ENCODE measurements at places on chromosomes 1 and 21.

- DNase-seq: no peak
These were observed 128.9 kb downstream of the SIK1 start for GRCh38 chr21:43297989-43298388.

DNA sequence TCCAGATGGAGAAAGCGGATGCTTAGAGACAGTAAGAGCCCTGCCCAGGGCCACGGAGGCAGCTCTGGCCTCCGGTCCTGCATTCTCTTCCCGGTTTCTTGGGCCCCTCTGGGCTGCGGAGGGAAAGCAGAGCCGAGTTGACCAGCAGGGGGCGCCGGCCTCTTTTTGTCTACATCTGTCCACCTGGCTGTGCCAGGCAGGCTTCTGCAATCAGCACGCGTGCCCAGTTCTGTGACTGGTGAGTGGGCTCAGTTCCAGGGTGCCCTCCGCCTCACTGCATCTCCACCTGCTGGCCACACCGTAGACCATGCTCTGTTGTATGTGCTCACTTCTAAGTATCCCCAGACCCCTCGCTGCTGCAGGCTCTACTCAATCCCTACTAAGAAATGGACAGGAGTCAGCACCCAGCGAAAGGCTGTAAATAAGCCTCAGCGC lies 6.7 kb upstream of the HUNK start:
- DNase-seq: peak; percentile 69

DNA sequence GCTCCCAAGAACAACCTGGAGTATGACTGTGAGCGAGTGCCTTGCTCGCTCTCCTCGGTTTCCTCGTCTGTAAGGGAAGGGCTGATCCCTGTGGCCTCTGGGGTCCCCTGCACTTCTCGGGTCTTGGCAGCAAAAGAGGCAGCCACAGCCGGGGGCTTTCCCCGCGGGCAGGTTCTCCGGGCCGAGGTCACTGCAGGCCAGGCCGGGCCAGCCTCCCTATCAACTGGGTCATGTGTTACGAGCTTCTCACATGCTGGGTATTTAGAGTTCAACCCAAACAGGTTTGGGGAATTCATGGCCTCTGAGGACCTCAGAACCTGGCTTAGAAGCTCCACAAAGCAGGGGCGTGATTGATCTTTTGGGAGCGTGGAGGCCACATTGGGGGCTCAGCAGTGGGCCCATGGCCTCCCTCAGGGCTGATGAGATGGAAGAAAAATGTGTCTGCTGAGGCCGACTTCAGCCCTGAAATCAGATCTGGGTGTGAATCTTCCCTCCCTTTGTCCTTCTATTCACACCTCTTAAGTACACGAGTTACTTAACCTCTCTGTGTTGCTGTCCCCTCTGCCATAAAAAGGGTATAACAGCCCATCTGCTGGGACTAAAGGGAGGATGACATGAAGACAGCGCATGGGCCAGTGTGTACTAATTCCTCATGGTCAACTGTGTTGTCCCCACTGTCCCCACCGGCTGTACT lies 103.7 kb downstream of the PRDM2 start:
- no peak for DNase-seq

- DNase-seq: no peak
These were observed 20.9 kb upstream of the RNF11 start for GRCh38 chr1:51215169-51215568.

GRCh38 chr1:159849626-159850366 lies 12.7 kb downstream of the VSIG8 start:
- DNase-seq: peak; percentile 77

- no peak for DNase-seq
These were observed 9.7 kb downstream of the KHDRBS1 start for GRCh38 chr1:32023351-32023750.

DNA sequence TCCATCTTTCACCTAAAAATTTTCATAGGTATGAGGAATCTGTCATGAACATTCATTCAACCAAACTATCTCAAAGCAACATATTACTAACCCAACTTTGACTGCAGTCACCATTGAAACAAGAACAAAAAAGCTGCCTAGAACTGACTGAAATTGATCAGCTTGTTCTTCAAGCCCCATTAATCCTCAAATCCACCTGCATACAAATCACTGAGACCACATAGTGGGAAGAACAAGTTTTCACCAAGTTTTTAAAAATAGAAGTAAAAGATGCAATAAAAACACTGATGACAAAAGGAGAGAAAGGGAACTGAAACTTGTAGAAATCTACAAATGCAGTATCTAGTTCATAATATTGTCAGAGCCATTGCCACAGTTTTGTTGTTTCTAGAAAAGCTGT lies 6.1 kb downstream of the SORT1 start:
- DNase-seq: no peak

DNA sequence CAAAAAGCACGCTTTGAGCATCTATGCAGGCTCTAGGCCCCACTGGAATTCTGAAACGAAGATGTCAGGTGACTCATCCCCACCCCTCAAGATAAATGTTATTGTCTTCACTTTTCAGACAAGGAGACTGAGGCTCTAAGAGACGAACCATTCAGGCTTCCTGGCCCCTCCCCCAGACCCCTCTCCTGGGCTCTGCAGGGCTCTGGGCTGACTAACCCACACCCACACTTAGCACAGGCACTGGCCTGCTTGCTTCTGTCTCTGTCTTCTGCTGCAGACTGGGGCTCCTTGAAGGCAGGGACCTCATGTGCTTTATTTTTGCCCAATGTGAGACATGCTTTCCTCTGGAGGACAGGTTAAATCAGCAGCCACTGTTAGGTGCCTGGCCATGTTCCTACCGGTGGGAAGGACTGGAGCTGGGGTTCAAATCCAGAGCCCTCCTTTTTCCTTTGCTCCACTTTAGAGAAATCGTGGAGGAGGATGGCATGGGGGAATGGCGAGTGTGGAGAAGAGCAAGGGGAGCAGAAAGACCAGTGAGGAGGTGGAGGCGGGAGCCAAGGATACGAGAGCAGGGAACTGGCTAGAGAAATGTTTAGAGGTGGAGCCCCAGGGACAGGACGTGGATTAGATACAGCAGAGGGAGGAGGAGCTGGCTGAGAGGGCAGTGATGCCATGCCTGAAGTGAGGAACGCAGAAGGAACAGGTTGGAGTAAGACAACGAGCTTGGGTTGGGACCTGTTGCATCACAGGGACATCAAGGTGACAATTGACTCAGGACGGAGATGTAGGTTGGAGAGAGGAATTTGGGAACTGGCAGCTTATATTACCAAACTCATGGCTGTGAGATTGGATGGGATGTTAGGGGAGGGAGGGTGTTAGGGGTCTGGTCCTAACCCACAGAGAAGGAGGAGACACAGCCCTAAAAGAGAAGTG lies 1.7 kb downstream of the TMEM125 start:
- no peak for DNase-seq

DNA sequence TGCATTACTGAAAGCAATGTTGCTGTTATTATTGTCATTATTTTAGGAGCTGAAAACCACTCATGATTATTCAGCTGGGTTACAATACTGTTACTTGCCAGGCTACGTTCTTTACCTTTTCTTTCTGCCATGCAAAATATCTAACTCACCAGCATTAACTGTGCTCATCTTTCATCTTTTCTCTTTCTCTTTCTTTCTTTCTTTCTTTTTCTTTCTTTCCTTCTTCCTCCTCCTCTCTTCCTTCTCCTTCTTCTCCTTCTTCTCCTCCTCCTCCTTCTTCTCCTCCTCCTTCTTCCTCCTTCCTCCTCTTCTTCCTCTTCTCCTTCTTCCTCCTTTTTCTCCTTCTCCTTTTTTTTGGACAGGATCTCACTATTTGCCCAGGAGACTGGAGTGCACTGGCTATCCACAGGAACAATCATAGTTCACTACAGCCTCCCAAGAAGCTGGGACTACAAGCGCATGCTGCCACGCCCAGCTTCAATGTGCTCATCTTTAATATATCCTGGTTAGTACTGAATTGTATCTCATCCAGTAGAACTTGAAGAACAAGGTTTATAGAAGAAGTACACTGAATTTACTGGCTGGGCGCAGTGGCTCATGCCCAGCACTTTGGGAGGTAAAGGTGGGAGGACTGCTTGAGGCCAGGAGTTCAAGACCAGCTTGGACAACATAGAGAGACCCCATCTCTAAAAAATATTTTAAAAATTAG lies 6.9 kb upstream of the ZMYM4 start:
- no peak for DNase-seq

DNA sequence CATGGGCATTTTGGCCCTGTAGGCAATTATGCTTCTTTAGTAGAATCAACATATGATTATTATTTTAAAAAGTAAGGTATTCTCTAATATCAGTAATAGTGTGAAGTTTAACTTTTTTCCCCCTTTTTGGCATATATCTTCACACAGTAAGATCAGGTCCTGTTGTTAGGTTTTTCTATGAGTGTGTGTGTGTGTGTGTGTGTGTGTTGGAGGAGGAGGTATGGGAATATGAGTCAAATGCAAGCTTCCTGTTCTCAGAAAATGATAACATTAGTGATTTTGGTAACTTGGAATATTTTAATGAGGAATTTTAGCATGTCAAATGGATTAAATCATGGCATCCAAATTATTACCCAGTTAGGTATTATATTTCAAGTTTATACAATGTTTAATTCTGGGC lies 65.8 kb upstream of the BCL10 start:
- DNase-seq: peak; percentile 80

DNA sequence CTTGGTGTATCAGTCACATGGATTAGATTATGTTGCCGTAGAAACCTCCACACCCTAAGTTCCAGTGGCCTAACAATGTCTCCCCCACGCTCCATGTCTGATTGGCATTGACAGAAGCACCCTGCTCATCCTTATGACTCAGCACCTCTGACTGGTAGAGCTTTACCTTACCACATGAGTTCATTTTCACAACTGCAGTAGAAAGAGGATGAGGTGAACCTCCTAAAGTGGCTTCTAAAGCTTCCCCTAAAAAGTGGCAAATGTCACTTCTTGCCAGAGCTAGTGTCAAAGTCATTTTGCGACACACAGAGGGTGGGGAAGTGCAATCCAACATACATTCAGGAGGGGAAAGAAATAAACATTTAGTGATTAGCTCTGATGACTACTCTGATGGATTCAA lies 30.6 kb upstream of the LYPD8 start:
- no peak for DNase-seq

DNA sequence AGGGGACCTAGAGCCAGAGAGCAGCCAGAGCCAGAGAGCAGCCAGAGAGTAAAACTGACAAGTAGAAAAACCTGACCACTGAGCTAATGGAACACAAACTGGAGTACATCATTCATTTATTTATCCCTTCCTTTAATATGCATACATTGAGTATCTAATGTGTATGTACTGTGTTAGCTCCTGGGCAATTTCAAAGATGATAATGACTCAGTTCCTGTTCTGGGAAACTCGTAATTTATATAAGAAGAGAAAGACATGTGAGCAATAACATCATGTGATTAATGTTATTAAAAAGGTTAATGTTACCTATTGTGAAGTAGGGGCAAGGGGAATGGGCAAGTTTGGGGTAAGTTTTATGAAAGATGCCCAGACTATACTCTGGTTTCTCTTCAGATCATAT lies 199.9 kb downstream of the TNR start:
- DNase-seq: no peak

- DNase-seq: no peak
These were observed 598.6 kb downstream of the NPHP4 start for GRCh38 chr1:5393603-5394002.

DNA sequence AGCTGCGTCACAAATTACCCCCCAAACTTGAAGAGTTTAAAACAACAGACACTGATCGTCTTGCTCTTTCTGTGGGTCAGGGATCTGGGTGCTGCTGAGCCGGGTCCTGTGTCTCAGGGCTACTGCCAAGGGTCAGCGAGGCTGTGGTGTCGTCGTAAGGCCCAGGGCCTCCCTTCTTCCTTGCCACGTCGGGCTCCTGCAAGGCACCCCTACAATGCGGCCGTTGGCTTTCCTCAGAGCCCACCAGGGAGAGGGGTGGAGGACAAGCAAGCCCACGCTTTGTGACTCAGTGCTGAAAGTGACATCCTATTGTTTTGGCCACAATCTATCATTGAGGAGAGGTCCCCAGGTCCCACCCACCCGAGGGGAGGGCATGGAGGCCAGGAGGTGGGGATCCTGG lies 7.7 kb upstream of the FBLIM1 start:
- DNase-seq: no peak

DNA sequence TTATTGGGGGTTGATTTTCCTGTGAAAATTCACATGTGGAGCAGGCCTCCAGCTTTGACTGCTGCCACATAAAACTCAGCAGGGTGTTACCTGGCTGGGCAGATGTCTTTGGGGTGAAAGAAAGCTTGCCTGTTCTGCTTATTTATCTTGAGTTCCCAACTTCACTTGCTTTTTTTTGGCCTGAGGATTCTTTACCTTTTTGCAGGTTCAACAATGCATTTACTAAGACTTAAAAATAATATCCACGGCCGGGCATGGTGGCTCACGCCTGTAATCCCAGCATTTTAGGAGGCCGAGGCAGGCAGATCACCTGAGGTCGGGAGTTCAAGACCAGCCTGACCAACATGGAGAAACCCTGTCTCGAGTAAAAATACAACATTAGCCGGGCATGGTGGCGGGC lies 509.1 kb downstream of the KIF26B start:
- DNase-seq: no peak

DNA sequence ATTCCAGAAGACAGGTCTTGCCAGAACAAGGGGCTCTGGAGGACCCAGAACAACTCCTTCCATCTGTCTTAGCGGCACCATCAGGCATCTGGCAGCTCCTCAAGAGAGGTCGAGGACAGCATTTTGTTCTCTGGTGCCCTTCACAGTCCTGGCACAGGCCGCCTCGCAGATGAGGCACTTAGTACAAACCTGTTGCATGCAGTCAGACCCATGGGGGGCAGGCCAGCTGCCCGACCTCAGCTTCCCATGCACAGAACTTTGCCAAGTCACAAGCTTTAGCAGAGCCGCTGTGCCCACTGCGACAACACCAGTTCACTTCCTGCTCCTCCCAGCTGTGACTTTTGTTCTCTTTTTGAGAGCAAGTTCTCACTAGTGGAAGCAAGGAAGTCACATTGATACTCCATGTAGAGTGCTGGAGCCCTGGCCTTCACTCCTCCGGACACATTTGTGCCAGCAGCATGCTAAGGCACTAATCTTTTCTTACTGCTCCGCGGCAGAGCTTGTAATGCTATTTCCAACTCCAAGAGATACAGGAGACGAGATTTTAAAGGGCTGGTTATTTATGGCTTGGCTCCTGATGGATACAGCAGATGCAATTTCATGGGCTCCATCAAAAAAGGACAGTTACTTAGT lies 44.6 kb downstream of the HMGB4 start:
- DNase-seq: no peak

- DNase-seq: peak; percentile 99
These were observed 60.7 kb upstream of the ATP5PO start for GRCh38 chr21:33976082-33977016.
